DMS79 treated with DMSO at 0.1 percent for 48 hours (cell line): ENCODE measurements at places on chromosomes 3 and 15.
A peak's percentile ranks its signal among the peaks of the same experiment; 100 is the strongest.

DNA sequence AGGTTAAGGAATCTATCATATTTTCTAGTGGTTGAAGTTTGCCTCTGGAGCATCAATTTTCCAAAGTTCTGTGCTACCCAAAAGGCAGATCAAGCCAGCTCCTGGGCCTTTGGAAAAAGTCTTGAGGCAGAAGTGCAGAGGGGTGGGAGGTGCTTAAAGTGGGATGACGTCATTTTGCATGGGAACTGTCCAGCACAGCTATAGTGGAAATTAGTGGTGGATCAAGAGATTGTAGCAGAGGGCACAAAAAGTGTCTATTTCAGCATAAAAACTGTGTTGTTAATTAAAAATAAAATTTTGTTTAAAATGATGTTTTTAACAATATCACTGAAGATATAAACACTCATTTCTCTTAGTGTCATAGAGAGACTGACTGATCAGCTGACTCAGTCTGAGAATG lies 221.9 kb downstream of the LRRN1 start:
- no peak for DNase-seq

DNA sequence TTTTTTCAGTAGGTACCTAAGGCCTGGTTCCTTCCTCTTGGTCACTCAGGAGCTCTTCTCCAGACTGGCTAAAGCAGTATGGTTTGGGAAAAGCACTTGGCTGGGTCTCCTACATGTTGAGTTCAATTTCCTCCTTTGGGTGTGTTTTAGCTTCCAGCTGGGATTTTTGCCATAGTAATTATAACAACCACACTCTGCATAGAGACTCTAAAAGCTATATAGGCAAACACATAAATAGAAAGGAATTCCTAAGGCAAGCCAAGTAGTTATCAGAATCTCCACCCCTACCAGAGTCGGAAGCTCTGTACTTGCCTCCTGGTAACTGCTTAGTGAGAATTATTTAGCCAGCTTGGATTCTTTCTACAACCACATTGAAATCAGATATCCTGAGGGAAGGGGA lies 48.6 kb downstream of the FOXL2 start:
- DNase-seq = no peak

DNA sequence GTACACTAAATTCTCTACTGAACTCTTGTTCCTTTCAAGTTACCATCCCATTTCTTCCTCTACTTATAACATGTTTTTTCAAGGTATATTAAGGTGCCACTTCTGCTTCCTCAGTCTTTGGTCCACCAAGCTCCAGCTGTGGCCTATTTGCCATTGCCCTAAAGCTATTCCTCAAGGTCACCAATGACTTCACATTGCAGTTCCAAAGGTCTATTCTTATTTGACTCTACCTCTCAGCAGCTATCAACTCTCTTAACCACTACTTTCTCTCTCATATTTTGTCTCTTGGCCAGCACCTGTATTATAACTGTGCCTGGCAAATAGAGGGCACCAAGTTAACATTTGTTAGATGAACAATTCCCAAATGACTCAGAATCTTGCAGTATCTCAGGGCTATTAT lies 354.7 kb downstream of the PLCL2 start:
- no peak for DNase-seq

GRCh38 chr15:42141795-42142667 lies 14.4 kb downstream of the PLA2G4F start:
- no peak for DNase-seq

- DNase-seq = no peak
Observed at GRCh38 chr3:29382845-29383244, 102.0 kb downstream of the RBMS3 start.

- DNase-seq = no peak
Observed at GRCh38 chr15:101296418-101297405, 1.7 kb upstream of the SNRPA1 start.

- no peak for DNase-seq
Observed at GRCh38 chr15:40046721-40047414, 7.9 kb upstream of the SRP14 start.

DNA sequence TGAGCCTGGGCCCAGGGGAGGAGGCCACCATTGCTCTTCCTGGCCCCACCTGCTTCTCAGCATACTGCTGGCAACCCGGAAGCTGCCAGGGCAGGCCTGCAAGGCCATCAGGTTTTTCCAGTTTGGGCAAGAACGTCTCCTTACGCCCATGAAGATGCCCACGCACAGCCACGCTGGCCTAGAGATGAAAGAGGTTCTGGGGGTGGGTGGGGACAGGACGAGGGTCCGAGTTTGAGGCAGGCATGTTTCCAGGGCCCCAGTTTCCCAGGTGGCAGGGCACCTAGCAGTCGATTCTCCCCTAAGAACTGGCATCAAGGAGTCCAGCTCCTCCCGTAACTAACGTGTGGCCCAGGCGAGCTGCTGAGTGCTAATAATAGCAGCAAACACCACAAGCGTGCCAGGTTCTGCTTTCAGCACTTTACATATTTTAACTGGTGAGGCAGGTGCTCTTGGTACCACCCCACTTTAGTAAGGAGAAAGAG lies 45.8 kb downstream of the ZNF710 start:
- peak; percentile 55 for DNase-seq

DNA sequence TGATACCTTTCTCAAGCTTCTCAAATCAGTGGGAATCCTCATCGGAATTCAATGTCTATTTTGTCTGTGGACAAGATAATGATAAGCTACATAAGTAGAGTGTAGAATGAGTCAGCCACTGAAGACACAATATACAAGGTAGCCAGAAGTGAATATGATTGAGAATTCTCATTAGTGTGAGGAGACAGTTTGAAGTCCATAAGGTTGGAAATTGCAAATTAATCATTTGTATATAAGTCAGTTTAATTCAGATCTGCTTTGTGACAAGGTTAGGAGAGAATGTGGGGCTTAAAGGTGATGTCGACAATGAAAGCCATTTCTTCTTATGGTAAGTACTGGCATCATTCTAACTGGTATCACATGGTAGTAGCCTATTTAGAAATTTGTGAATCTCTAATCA lies 4.2 kb downstream of the ARPP21 start:
- no peak for DNase-seq

DNA sequence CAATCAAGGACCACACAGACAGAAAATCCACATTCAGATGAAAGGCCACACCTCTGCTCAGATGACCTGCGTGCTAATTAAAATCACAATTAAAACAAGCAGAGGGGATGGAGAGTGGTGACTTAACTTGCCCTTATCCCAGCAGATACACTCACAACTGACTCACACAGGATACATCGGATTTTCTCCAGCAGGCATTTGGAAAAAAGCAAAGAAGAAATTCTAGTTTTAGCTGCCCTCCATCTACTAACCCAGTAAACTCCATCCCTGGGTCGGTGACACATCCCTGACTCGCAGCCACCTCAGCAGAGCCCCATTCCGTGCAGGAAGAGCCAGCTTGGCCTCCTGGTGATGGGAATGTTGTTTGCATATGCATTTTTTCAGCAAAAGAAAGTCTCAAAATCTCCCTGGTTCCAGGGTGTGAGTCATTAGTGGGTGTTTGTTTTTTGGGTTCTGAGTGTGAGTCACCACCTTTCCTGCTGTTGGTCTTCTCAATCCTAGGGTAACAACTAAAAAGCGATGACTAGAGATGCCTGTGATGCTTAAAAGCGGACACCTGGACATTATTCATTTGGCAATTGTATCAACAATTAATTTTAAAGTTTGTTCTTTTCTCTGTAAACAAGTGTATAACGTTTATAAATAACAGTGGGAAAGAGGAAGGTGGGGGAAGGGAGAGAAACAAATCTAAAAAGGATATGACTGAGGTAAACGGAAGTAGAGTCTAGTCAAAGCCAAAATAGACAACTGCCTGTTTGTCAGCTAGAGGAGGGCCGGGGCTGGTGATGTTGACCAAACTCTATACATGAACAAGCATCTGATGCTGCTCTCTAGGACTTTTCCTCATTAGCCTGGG lies 49.8 kb upstream of the SLC4A7 start:
- DNase-seq = no peak

DNA sequence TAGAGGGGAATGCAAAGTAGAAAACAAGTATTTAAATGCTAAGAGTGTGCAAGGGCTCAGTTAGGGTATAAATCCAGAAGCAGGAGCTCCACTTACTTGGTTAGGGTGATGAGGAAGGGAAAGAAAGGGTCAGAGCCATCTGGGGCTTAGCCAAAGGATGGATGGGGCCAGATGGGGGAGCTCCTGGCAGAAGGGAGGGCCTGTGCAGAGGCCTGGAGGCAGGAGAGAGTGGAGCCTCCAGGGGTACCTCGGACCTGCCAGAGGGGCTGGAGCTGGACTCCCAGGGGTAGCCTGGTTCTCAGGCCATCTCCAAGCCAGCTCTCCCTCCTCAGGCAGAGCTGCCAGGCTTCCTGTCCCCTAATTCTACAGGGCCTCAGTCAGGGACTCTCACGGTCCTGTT lies 506.3 kb downstream of the SHQ1 start:
- DNase-seq = no peak

DNA sequence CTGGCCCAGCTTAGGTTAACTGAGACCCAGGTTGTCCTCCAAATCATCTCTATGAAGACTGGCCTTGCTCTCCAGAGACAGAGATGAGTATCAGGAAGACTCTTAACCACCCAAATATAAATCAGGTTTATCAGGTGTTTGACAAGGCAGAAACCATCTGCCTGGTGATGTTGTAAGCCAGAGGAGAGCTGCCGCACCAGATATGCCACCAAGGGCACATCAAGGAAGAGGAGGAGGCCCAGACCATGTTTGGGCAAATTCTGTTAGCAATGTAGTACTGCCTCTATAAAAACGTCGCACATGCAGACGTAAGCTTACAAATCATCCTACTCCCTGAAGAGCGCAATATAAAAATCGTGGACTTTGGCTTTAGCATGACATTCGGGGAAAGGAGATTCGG lies 21.0 kb upstream of the RPL32 start:
- no peak for DNase-seq

GRCh38 chr15:63194880-63195568 lies 5.6 kb downstream of the RAB8B start:
- no peak for DNase-seq

DNA sequence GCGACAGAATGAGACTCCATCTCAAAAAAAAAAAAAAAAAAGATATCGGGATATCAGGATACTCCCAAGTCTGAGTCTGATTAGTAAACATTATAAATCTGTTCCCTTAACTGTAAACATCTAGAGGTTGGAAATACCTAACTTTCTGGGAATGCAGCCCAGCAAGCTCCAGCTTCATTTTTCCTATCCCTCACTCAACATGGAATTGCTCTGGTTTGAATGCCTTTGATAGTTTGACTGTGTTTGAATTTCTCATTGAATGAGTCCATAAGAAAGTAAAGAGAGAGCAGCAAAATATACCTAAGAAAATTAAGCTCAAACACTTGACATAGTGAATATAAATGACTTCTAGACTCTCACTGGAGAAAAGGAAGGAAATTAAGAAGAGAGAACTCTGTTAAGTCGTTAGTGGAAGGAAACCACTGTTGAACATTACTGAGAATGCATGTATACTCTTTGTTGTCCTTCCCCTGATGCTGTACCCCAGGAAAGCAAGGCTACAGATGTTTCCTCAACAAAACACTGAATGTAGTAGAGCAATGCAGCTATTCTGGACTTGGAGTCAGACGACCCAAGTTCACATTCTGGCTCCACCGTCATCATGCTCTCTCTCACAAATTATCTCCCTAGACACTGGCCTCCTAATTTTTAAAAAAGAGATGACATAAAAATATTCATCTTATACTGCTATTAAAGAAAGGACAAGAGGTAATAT lies 62.4 kb downstream of the CD200 start:
- DNase-seq = no peak

DNA sequence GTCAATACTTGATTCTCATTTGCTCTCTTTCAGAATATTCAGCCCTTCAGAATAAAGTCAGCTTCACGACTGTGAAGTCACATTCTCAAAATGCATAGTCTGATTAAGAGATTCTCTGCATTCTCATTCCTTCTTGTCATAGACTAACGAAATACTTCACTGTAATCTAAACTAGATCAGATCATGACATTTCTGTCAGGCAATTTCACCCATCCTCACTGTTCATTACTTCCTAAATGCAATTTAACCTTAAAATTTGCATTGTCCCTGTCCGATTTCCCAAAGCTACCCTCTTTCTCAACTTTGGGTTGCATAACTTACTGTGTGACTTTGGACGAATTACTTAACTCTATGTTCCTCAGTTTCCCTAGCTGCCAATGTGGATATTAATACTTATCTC lies 6.2 kb downstream of the RPL22L1 start:
- no peak for DNase-seq

DNA sequence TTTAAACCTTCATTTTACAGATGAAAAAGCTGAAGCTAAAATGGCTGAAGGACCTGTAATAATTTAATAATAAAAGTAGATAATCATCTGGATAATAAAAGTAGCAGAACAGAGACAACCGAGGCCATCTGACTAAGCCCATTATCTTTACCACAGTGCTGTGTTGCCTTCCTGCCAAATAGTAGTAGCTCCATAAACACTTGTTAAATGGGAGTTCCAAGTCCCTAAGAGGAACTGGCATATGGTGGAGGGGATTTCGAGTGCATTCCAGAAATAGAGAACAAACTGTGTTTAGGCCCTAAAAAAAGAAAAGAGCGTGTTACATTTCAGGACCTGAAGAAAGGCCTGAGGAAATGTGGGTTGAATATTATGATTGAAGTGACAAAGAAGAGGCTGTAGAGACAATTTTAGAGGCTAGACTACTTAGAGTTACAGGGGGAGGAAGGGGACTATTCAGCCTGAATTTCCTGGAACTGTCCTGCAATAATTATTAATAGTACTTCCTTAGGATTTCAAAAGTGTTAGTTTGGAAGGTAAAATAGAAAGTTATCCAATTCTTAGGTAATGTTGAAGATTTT lies 424.3 kb downstream of the ROBO2 start:
- no peak for DNase-seq
